ENCODE measurements at places on chromosomes 5 and 9.

- no peak for DNase-seq
These were observed 50.4 kb upstream of the ZSWIM6 start for GRCh38 chr5:61281686-61282085.

- DNase-seq: no peak
These were observed 521.9 kb downstream of the PDE4D start for GRCh38 chr5:59371525-59372127.

GRCh38 chr9:74358959-74359358 lies 138.2 kb upstream of the RORB start:
- no peak for DNase-seq

GRCh38 chr5:9878206-9878605 lies 248.1 kb upstream of the TAS2R1 start:
- no peak for DNase-seq

DNA sequence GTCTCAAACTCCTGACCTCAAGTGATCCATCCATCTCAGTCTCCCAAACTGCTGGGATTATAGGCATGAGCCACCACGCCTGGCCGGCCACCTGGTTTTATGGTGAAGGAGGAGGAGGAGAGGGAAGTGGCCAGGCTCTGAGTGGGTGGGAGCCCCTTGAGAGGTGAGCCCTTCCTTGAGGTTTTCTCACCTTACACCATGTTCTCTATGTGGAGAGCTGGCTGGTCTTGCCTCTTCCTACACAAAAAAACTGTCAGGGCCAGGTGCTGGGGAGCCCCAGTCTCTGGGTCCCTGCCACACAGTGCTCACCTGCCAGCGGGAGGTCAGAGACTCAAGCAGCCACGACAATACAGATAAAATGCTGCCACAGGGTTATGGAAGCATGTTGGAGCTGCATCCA lies 18.1 kb downstream of the SWI5 start:
- DNase-seq: no peak

DNA sequence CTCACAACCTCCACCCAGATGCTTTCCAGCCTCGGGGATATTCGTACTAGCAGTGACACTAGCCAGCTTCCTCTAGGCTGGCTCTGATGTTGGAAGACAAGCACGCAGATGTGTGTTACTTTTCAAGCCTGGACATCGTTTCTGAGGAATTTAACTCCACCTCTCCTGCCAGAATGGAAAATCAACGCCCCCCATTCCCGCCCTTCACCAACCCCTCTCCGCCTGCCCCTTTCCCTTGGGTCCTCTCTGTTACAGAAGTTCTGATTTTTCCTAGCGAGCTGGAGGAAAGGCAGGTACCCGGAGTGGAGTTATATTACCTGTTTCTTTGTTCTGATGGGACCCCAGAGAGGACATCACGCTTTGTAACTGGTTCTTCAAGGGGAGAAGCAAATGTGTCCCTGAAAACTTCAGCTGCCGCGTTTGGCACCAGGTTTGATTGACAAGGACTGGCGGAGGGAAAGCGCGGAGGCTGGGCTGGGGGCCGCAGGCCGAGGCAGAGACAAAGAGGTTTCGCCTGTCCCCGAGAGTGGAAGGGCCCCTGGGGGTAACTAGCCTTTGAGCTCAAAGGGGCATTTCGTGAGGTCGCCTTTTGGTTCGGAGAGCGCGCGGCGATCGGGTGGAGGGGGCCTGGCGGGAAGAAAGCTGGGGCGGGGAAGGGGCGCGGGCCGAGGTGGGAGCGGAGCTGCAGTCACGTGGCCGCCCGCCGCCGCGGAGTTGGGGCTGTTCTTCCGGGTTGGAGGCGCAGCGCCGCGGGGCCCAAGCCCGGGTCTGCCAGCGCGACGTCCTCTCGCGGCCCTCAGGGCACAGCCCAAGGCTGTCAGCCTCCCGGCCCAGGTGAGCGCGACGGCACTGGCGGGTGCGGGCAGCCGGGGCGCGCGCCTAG lies at the start of gene NNT:
Gene NNT, plus strand, starts transcription at position 720 of the 883 bp plus-strand sequence. CDS start 6,016 bp downstream, outside the sequence.
- peak; percentile 48 for DNase-seq

- DNase-seq: no peak
These were observed 133.4 kb upstream of the SLC30A5 start for GRCh38 chr5:68960456-68960855.

- DNase-seq: no peak
These were observed 14.6 kb upstream of the ACOT12 start for GRCh38 chr5:81408496-81408895.

DNA sequence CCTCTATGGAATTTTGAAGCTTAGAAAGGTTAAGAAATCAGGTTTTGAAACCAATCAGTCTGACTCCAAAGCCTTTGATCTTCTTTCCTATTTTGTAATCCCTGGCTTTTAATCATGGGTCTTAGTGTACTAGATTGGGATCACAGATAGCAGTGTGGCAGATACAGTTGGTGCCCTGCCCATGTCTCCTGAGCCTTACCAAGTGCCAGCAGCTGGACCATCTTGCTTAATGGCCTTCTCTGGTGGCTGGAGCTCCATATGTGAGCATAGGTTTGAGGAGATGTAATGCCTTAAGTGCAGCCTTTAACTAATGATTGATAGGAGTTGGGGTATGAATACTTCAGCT lies 16.7 kb upstream of the RIC1 start:
- DNase-seq: no peak

DNA sequence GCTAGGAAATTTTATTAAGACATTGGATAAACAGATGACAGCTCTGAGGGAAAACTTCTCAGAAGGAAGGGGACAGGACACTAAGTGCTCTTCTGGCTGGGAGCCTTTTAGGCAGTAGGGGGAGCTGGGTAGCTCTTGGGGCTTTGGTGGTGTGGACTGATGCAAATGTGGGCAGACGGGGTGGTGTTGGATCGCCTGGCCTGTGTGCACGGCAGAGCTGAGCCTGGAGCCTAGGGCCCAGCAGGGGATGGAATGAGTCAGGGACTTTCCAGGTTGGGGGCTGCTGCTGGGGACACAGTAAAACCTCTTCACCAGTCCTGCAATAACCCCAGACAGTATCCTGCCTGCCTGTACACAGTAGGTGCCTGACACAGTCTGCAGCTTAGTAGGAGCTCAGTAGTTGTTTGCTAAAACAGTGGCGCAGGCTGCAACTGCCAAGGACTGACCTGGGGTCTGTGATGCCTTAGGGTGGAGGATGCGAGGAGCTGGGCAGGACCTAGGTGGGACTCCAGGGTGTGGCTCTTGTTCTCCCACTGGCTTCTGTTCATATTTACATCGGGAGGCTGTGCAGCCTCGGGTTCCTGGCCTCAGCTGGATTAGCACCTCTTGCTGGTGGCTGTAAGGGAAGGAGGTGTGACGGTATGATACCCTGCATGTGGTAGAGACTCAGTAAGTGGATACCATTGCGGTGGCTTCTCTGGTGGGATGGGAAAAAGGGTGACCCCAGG lies 83.8 kb downstream of the DAB2IP start:
- no peak for DNase-seq

- DNase-seq: no peak
These were observed 23.8 kb upstream of the SLC46A2 start for GRCh38 chr9:112914524-112914923.

DNA sequence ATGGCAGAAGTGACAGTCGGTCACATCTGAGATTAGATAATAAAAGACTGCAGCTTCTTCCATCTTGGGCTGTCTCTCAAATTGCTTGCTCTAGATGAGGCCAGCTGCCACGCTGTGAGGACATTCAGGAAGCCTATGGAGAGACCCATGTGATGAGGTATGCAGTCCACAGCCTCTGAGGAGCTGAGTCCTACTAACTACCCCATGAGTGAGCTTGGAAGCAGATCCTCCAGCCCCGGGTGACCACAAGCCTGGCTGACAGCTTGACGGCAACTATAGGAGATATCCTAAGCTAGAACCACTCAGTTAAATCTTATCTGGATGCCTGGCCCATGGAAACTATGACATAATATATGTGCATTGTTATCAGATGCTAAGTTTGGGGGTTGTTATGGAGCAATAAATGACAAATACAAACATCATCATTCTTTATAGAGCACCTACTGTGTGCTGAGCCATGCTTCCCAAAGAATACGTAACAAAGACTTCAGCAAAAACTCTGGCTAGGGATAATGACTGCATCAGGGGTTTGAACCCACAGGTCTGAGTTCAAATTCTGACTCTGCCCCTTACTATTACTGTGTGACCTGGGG lies 26.7 kb downstream of the KCNV2 start:
- DNase-seq: no peak

DNA sequence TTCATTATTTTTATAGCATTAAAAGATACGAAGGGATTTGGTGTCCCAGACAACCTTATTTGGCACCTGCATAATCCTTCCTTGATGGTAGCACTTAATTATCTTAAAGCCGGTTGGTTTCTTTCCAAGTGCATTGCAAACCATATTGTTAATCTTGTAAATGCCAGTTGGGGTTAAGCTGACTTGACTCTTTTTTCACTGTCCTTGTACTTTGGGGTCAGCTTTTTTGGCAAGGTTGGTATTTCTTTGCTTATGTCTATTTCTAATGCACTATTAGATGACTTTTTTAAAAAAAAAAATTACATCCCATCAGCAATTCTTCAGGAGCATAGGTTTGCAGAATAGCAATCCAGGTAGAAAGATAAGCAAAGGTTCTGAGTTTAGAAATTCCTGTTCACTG lies 466.8 kb upstream of the TLE4 start:
- DNase-seq: no peak

DNA sequence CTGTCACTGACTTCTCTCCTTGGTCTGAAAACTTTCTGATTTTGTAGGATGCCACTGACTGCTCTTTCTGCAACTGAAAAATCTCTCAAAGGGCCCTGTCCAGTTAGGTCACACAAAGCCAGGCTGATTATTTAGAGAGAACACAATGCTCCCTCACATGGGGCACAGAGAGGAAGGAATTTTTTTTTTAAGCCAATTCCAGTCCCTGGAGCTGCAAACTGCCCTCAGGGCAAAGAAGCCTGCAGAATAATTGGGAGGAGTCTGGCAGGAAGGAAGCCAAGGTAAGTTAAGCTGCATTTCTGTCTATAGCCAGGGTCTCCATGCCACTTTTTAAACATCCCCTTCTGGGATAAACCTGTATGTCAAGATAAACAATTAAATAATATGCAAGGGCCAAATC lies 305.5 kb downstream of the ZSWIM6 start:
- no peak for DNase-seq

GRCh38 chr5:6359555-6360322 lies 18.6 kb downstream of the MED10 start:
- no peak for DNase-seq

DNA sequence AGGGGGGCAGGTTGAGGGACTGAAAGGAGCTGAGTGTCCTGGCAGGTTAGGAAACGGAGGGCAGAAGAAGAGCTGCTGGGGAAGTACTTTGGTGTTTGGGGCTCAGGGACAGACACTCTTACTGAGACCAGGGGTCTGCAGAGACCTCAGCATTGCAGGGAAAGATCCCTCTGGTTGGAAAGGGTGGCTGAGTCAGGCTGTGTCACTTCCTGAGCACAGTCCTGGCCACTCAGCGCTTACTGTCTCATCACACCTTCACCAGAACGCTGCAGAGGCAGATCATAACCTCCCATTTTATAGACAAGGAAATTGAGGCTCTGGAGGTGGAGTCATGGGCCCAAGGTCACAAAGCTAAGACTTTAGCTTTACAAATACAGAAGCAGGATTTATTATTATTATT lies 54.3 kb downstream of the LMX1B start:
- DNase-seq: no peak

- DNase-seq: no peak
These were observed 74.9 kb upstream of the CER1 start for GRCh38 chr9:14797435-14797834.

Measured in inflammatory macrophage treated with lipopolysaccharide for 1 hour (primary cell).